ENCODE measurements at places on chromosomes 1 and 21.

- no peak for DNase-seq
Observed at GRCh38 chr1:21270086-21270689, 20.1 kb downstream of the ECE1 start.

- DNase-seq = no peak
Observed at GRCh38 chr1:242187816-242188215, 188.9 kb upstream of the MAP1LC3C start.

- DNase-seq = no peak
Observed at GRCh38 chr1:116167625-116168276, 56.6 kb downstream of the MAB21L3 start.

- no peak for DNase-seq
Observed at GRCh38 chr1:8374356-8374755, 56.4 kb downstream of the SLC45A1 start.

DNA sequence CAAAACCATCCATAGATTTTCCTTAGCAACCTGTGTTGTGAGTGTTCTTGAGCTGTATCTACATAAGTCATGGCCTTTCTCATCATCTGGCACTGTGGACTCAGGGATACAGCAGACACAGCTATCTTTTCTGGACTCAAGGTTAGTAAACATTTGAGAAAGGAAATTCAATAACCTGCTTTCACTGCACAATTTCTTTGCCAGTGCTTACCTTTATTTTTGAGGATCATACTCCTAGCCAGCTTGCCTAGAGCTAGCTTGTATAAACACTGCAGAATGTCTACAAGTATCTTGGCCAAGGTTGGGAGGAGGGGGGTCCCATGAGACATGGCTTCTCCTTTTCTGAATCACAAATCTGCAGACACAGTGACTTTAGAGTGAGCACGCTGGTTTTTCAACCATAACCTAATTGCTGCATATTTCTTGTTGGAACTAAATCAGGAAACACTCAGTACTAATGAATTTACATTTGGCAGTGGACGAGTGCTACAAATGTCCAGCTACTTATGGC is 27.2 kb downstream of the ADAMTS5 start:
- no peak for DNase-seq

DNA sequence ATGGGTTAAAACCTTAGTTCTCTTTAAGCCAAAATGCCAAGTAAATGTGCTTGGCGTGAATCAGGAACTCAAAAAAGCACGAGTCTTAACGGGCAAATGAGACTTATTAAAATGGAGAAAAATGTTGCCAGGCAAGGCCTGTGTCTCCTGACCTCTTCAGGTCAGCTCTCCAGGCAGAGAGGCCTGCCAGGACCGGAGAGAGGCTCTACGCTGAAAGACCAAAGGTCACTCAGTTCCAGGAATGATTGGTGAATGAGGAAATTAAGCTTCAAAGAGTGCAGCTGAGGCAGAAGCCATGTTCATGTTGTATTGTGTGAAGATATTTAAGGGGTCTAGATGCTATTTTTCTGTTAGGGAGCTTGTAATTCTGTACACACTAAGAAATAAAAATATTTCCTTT is 66.6 kb downstream of the SPAG17 start:
- DNase-seq = no peak

- no peak for DNase-seq
Observed at GRCh38 chr1:112833806-112834205, 118.7 kb upstream of the PPM1J start.

DNA sequence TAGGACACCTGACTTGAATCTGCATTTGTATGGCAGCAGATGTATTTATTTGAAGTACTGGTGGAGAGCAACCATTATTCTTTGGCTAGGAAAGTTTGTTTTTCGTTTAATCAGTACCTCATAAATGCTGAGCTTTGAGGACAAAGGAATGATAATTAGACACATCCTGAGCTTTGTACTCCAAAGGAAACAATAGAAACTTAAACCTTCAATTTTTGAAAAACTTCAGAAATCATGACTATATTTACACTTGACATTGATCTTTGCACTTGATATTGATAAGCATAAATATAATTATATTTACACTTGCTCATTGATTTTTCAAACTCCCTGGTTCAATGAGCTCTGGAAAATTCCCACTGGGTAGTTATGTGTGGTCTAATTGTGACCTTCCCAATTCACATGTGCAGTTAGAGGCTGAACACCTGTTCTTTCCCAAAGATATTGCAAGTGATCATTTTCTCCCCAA is 10.7 kb downstream of the PATJ start:
- no peak for DNase-seq
